T-helper 1 cell (primary cell): ENCODE measurements at places on chromosomes 4 and X.

DNA sequence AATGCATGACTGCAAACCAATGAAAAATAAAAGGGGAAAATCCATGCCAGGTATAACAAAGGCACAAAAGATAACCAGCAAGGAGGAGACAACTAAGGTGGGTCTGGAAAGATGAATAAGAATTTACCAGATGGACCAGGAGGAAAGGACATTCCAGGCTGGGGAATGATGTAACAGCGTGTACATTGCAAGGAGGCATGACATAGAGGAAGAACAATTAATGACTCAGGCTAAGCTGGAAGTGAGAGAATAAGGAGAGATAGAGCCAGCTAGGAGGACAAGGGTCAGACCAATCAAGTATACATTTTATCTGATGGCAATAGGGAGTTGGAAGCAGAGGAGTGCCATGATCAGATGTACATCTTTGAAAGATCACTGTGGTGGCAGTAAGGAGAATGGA lies 57.0 kb downstream of the MTMR8 start:
- DNase-seq, result no peak

GRCh38 chr4:40299811-40300292 lies 35.3 kb upstream of the CHRNA9 start:
- DNase-seq, result no peak

GRCh38 chr4:150579551-150580234 lies 2.3 kb upstream of the MAB21L2 start:
- no peak for DNase-seq

DNA sequence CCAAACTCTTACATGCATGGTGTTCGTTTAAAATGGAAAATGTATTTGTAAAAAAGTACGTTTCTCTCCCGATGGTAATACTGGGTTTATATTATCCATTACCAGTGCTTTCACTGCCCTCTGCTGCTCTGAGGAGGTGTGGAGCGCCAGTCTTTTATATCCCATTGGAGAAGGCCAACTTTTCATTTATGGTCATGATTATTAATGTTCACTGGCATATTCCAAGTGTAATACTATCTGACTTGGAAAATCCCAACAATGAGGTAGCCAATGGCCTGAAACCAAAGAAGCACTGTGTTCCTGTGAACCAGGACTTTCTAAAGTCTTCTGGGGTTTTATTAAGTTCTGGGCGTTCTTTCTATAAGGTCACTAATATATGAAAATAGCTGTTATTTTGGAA lies 80.7 kb downstream of the SYNPO2 start:
- DNase-seq, result no peak

DNA sequence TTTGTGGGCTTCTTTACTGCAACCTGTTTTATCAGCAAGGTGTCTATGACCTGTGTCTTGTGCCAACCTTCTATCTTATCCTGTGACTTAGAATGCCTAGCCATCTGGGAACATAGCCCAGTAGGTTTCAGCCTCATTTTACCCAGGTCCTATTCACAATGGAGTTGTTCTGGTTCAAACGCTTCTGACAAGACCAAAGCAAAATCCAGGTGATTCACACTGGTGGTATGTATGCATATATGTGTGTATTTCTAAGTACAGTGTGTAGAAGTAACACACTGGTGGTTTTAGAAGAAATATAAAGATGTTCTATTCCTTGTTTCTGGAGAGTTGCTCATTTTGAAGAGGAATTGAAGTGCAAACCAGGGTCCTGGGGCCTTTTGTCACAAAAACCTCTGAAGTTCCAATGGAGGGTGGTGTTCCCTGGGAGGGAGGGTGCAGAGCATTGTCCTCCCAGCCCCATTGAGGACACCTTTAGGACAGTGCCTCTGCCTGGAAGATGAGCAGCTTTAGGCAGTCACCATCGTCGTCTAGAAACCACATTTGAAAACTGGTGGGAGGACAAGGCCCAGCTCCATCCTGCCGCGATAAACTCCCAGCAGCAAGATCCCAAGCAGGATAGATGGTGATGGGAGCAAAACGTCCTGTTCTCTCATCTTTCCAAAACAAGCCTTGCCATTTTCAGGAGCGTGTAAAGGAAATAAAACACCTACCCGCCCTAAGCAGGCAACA lies 191.4 kb downstream of the TSPAN5 start:
- no peak for DNase-seq

DNA sequence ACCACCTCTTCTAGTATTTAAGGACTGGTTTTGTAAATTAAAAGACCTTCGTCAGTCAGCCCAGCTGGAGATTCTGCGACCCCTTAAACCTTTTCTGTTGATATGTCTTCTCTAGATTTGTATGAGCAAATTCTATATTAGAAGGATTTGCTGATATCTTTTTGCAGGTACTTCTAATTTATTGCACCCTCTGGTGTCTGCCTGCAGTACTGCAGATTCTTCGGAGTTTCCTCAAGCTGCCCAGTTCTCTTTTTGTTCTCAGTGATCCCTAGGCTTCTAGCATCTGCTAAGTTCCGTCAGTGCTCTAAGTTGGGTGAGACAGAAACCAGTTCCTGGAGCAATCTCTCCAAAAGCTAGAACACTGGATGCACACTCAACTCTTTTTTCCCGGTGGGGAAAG lies 545.2 kb downstream of the C4orf33 start:
- DNase-seq, result no peak

DNA sequence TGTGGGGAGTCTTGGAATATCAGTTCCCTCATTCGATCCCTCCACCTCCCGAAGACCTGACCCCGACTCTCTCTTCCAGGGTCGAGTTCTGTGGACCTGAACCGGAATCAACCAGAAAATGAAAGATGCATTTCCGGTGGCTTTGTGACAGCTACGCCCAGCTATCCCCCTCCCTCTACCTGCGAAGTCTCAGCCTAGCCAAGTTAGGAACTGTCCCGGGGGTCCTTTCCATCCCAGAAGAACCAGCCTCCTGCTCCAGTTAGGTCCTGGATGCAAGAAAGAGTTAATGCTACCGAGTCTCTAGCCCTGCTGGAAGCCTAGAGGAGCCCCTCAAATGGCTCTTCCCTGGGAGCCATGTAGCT lies 13.4 kb upstream of the ETDC start:
- no peak for DNase-seq

DNA sequence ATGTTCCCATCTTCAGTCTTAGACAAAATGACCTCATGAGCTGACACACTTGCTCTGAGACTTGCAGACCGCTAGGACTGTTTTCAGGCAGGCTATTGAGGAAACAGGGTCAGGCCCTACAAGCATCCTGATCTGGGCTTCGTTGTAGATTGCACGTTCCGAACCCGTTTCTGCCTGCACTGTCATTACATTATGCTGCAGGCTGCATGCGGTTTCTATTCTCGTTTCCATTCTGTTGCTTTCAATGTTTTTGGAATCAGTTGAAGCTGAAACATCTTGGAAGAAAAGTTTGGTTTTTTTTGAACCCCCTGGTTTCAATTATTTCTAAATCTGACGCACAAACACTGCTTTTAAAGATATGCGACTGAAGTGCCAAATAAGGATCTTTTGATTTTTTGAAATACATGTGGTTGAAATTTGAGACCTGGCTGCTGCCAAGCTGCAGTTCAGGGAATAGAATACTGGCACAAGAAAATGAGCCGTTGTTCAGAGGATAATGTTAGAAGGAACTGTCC lies 716.1 kb upstream of the INTU start:
- DNase-seq, result no peak

DNA sequence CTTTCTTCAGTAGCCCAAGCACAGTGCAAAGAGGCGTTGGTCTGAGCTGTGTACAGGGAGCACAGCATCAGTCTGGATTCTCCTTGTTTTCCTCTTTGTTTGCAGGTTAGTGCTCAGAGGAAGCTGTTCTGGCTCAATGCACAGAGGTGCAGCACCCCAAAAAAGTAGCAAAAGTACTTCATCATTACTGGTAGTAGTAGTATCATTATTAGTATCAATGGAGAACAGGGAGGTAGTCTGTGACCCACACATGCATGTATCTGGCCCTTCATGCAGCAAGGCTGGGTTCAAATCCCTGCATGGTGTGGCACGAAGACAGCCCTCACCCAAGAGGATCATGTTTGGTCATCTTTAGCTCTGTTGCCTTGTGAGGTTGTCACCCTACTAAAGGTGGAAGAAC lies 68.7 kb downstream of the CXXC4 start:
- DNase-seq, result no peak

DNA sequence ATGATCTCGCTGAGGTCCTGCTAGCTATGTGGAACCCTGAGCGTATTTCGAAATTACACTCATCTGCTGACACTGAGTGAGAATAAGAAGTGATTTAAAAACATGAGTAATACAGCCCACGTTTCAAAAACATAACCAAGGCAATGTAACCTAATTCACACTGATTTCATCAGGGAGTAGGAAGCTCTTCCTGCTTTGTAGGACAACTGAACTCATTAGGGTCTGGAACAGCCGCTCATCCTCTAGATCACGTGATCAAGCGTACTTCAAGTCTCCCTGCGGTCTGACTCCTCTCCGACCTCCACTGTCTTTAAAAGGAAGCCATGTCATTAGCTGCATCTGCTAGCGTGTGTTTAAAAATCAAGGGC lies 138.0 kb downstream of the NSUN7 start:
- DNase-seq, result no peak

- DNase-seq, result no peak
Measured at GRCh38 chr4:91064157-91064853, 937.1 kb downstream of the CCSER1 start.

DNA sequence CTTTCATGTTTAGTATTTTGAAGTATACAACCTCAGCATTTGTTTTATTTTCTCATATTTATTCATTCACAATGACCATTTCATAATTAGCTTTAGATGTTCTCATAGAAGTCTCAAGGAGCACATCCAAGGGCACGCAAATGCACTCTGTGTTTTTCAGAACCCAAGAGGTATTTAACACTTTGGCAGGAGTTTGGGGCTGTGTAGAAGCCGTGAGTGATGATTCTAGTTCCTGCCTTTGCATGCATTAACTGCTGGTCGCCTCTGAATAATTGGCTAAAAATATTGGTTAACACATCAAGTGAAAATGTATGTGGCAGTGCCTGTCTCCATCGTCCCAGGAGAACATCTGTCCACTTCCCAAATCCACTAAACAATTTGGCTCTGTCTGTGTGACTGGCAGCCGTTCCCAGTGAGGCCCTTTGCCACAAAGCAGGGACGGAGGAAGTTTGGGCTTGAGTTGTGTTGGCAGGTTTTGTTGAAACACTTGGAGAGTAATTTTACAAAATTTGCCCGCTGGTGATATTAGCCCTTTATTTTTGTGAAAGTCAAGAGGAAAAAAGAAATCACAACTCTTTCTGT lies 730.7 kb upstream of the SLIT2 start:
- no peak for DNase-seq

GRCh38 chrX:38850807-38851544 lies 49.7 kb downstream of the MID1IP1 start:
- no peak for DNase-seq

GRCh38 chr4:6916587-6917460 lies 7.2 kb downstream of the TBC1D14 start:
- peak; percentile 64 for DNase-seq

DNA sequence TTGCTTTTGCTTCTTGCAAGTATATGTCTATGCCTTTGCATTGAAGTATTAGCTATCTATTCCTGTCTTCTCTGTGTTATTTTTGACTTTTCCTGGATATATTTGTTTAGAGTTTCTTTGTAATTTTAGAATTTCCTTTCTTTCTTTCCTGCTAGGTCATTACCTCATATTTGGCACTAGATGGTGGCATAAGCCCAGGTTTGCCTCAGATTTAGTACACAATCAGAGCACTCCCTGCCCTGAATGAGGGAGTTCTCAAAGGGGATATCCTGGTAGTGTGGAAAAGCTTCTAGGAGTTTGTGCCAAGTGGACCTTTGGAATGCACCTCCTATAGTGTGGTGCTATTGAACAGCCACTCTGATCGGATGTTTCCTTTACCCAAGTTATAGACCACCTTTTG lies 181.6 kb downstream of the UGT8 start:
- no peak for DNase-seq

GRCh38 chr4:127856813-127857447 lies 23.8 kb upstream of the PLK4 start:
- no peak for DNase-seq

DNA sequence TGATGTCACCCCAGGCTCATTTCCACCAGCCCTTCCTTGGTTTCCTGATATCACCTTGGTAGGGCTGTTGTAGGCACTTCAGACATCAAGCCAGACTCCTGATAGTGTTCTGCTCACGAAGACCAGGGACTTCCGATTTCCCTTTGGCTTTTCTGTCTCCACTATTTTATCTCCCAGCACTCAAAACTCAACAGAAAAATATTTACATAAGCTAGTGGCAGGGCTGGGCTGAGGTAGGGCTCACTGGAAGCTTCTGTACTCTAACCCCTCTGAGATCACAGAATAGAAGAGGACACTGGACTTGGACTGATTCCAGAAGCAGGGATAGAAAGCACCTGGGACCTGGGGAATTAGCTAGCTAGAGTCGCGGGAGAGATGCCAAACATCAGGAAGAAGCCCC lies 34.4 kb upstream of the EFNB1 start:
- no peak for DNase-seq

DNA sequence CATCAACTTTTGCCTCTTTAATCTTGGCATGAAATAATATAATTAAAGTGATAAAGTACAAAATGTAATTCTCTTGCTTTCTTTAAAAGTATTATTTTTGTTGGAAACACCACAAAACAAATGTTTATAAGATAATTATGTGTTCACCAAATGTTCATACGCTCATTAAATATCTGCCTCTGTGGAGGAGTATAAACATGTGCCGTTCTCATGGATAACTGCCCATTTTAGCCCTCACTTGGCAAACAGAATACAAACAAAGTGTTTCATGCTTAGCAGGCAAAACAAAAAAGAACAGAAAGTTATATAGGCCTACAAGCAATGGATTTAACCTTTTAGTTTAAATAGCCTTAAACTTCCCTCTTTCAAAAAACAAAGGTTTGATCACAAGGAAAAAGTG lies 800.5 kb upstream of the DIAPH2 start:
- no peak for DNase-seq

DNA sequence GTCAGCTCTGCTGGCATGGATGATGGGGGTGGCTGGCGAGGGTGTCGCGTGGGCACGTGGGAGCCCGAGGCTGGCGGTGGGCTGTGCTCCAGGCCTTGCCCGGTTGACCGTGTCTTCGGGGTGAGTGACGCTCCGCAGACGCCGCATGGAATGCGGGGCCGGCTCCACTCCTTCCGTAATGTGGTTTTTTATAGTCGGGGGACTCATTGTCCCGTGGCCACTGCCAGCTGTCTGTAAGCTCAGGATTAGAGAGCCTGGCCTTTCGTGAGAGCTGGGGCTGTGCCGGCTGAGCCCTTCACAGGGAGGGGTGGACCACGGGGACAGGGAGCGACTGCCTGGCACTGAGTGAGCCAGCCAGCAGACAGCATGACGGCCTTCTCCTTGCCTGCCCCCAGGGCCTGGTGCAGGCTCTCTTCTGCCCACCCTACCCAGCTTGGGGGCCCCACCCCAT lies 20.4 kb downstream of the DOK7 start:
- DNase-seq, result no peak

DNA sequence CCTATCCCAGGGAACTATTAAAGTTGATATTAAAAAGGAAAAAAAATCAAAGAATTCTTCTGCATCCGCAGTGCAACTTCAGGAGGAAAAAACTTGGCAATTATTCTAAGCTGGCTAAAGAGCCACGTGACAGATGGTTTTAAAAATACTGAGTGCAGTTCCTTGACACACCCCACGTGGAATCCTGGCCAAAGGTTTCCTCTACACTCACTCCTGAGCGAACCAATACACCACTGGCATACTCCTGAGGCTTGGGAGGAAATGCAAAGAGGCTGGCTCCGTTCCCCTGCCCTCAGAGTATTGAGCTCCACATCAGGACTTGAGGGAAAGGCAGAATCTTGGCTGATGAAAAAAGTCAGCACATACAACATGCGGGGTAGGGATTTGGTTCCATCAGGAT lies 133.8 kb upstream of the ATP6AP2 start:
- DNase-seq, result no peak

GRCh38 chr4:151558496-151559113 lies 149.6 kb downstream of the FHIP1A start:
- DNase-seq, result no peak

GRCh38 chr4:47829438-47829837 lies 8.4 kb downstream of the CORIN start:
- DNase-seq, result no peak
